Activated effector memory CD4-positive, alpha-beta T cell treated with anti-CD3 and anti-CD28 coated beads, Interleukin-2, amount 50 U/mL, for 16 hours (primary cell): ENCODE measurements at places on chromosomes 11 and 22.

GRCh38 chr11:28393348-28393747 lies 285.2 kb downstream of the METTL15 start:
- no peak for DNase-seq

DNA sequence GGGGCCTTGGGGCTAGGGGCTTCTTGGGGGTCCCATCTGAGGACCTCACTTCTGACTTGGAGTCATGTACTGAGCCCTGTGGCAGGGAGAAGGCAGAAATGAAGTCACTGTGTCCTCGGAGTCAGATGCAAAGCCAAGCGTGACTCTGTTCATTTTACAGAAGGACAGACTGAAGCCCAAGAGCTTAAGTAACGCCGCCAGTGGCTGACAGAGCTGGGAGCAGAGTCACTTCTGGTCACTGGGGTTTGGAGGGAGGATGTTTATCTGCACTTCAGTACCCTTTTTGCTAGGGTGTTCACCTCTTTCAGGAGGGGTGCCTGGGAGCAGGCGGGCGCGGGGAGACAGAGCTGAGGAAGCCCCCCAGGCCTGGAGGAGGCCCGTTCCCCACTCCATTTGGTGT lies 10.7 kb downstream of the CD6 start:
- no peak for DNase-seq

DNA sequence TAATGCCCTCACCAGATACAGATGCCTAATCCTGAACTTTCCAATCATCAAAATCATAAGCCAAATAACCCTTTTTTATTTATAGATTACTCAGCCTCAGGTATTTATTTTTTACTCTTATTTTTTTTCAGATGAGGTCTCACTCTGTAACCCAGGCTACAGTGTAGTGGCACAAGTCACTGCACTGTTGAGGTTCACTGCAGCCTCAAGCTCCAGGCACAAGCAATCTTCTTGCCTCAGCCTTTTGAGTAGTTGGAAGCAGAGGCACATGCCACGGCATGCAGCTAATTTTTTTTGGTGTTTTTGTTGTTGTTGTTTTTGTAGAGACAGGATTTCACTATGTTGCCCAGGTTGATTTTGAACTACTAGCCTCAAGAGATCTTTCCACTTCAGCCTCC lies 49.5 kb downstream of the TTC28 start:
- no peak for DNase-seq

- no peak for DNase-seq
Measured at GRCh38 chr22:20729194-20729593, 44.7 kb upstream of the SERPIND1 start.

DNA sequence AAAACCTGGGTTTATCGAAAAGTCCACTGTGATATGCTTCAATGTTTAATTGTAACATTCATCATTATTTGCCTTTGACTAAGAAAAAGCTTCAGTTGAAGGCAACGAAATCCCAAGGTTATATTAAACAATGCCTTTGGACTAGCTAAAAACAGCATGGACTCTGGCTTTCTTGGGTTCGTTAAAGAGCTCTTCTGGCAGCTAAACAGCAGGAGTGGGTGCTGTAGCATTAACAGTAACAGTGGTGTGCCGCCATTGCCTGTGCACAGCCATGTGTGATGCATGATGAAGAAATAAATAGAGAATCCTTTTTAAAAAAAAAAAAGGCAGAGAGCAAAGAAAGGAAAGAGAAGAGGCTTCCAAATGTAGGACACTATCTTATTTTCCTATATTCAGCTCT lies 406.6 kb upstream of the FAT3 start:
- no peak for DNase-seq
